Vagina (tissue), 2 donors: ENCODE measurements at places on chromosomes 16 and 17. TPM values are rescaled to one million over a fixed set of nuclear protein-coding genes. Genes with fewer than 3 reads are reported as not detected.

Gene TBC1D3G
- not detected for total RNA-seq

Gene SLC52A1
- total RNA-seq, result 0.49 TPM

Gene RFWD3
- total RNA-seq, result 36.3 TPM

Gene EPX
- total RNA-seq, result not detected

Gene ELMO3
- 21.6 TPM for total RNA-seq

Gene PRCD
- total RNA-seq, result 21.4 TPM

Gene CCL18
- not detected for total RNA-seq

GRCh38 chr16:49405123-49405522 is 31.5 kb downstream of the C16orf78 start:
- no peak overlapping the region for H3K27ac ChIP-seq
- no peaks in the 10 kb centered on the region for H3K36me3 ChIP-seq
- H3K4me3 ChIP-seq, result no peak overlapping the region
- DNase-seq, result no peak
- H3K27me3 ChIP-seq, result no peaks in the 10 kb centered on the region
- no peaks in the 10 kb centered on the region for H3K4me1 ChIP-seq

GRCh38 chr17:6706996-6707395 is 6.2 kb downstream of the SLC13A5 start:
- peaks cover 4% of the 10 kb centered on the region for H3K4me1 ChIP-seq
- H3K27me3 ChIP-seq, result no peaks in the 10 kb centered on the region
- DNase-seq, result no peak
- H3K27ac ChIP-seq, result no peak overlapping the region

DNA sequence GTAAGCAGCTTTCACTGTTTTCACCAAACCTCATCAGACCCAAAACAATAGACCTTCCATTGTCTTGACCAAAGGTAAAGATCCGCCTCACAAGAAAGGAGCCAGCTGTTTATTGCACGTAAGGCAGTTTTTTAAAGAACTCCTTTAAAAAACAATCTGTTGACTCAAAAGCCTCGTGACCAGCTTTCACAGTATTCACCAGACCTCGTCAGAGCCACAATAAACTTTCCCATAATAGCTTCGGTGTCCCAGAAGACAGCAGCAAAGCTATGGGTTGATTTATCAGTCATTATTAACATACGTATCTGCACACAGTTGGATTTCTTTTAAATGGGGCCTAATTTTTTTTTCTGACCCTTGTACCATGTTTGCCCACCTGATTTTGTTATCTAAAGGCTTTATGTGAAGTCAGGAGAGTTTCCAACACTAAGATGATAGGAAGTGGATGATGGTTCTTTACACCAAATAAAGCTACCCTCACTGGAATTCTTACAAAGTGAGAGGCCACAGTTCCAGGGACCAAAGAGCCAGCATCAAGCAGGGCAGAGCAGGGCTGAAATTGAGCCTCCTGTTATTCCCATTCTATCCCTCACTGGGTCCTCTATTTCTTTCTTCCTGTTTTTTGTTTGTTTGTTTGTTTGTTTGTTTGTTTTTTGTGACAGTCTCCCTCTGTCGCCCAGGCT is 17.6 kb upstream of the HELZ start:
- peak overlapping the region; percentile 56 for H3K27ac ChIP-seq
- DNase-seq, result no peak
- H3K36me3 ChIP-seq, result no peaks in the 10 kb centered on the region

GRCh38 chr16:12311877-12312276 is 335.3 kb downstream of the SNX29 start:
- H3K27me3 ChIP-seq, result no peaks in the 10 kb centered on the region
- H3K27ac ChIP-seq, result no peak overlapping the region
- no peaks in the 10 kb centered on the region for H3K36me3 ChIP-seq
- no peak overlapping the region for H3K4me3 ChIP-seq
- H3K4me1 ChIP-seq, result no peaks in the 10 kb centered on the region

- H3K4me3 ChIP-seq, result no peak overlapping the region
- H3K36me3 ChIP-seq, result no peaks in the 10 kb centered on the region
- peaks cover 7% of the 10 kb centered on the region for H3K4me1 ChIP-seq
- H3K27me3 ChIP-seq, result no peaks in the 10 kb centered on the region
- no peak overlapping the region for H3K27ac ChIP-seq
- DNase-seq, result no peak
Measured at GRCh38 chr17:77675816-77676215, 282.7 kb upstream of the TNRC6C start.

DNA sequence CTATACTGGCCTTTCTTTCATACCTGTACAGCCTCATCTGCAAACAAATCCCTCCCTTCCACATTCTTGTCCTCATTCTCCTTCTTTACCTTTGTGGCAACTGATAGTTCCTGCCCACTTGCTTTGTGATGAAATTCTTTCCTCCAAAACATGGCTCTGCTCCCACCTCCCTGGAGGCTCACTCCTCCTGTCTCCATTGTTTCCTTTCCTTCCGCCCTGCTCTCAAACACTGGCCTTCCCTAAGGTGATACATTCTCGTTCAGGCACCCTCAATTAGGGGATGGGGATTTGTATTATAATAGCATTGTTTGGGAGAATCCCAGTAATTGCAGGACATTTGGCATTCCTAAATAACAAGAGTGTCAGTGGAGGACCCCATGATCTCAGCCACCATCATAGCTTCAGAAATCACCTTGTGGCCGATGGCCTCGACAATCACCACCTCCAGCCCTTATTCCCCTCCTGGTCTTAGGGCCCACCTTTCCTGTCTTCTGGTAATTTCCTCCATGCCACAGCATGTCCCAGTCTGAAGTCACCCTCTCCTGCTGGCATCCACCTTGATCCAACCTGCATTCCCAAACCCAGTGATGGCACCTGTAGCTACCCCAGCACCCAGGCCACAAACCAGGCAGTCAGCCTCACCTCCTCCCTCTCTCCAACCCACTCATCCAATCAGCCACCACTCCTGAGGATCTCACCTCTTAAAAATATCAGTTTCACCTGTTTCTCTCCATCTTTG is 7.9 kb downstream of the UNC119 start:
- H3K27ac ChIP-seq, result no peak overlapping the region
- H3K4me1 ChIP-seq, result no peaks in the 10 kb centered on the region
- H3K36me3 ChIP-seq, result no peaks in the 10 kb centered on the region
- DNase-seq, result no peak
- H3K27me3 ChIP-seq, result no peaks in the 10 kb centered on the region

GRCh38 chr17:80058311-80058955 is 22.0 kb downstream of the CCDC40 start:
- H3K36me3 ChIP-seq, result no peaks in the 10 kb centered on the region
- no peak for DNase-seq
- H3K4me3 ChIP-seq, result no peak overlapping the region
- no peaks in the 10 kb centered on the region for H3K27me3 ChIP-seq

GRCh38 chr17:37518826-37519225 is 29.1 kb downstream of the DUSP14 start:
- peaks cover 41% of the 10 kb centered on the region for H3K36me3 ChIP-seq
- no peak for DNase-seq
- no peaks in the 10 kb centered on the region for H3K4me1 ChIP-seq
- no peaks in the 10 kb centered on the region for H3K27me3 ChIP-seq
- no peak overlapping the region for H3K27ac ChIP-seq

GRCh38 chr17:78042542-78042941 is 84.0 kb downstream of the TNRC6C start:
- H3K4me1 ChIP-seq, result peaks cover 28% of the 10 kb centered on the region
- no peaks in the 10 kb centered on the region for H3K36me3 ChIP-seq
- H3K4me3 ChIP-seq, result no peak overlapping the region
- no peak for DNase-seq

DNA sequence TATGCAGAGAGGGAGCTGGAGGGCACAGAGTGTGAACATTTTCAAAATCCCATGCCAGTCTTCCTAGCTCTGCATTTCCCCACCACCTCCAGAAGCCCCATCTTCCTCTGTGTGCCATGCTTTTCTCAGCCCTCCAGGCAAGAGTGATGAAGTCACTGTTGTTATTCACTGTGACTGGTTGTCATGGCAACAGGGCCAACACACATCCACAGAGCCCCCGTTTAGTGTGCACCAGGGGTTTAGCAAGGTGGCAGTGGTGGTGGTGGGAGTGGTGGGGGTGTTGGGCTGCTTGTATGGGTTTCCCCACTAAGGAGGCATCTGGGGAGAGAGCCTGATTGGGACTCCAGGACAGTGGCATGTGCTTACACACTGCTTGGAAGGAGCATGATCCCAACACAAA is 309.9 kb upstream of the ASIC2 start:
- no peaks in the 10 kb centered on the region for H3K36me3 ChIP-seq
- H3K4me3 ChIP-seq, result no peak overlapping the region
- no peak overlapping the region for H3K27ac ChIP-seq
- H3K27me3 ChIP-seq, result no peaks in the 10 kb centered on the region
- DNase-seq, result no peak

DNA sequence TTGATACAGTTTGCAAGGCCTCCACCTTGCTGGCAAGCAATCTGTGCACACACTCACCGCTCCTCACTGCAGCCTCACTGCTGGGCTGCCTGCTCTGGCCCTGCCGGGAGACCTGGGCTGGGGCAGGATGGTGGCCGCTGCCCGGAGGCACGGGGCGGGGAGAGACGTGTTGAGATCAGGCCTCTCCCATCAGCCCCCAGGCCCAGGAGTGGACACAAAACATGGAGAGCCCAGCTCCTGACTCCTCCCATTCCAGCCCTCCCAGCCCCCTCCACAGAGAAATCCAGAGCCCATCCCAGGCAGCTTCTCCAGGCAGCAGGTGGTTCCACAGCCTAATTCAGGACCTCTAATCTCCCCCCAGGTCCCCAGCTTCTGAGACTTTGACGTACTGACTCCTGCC is 23.1 kb upstream of the RPL38 start:
- no peaks in the 10 kb centered on the region for H3K36me3 ChIP-seq
- no peaks in the 10 kb centered on the region for H3K4me1 ChIP-seq
- no peak for DNase-seq
- no peaks in the 10 kb centered on the region for H3K27me3 ChIP-seq

DNA sequence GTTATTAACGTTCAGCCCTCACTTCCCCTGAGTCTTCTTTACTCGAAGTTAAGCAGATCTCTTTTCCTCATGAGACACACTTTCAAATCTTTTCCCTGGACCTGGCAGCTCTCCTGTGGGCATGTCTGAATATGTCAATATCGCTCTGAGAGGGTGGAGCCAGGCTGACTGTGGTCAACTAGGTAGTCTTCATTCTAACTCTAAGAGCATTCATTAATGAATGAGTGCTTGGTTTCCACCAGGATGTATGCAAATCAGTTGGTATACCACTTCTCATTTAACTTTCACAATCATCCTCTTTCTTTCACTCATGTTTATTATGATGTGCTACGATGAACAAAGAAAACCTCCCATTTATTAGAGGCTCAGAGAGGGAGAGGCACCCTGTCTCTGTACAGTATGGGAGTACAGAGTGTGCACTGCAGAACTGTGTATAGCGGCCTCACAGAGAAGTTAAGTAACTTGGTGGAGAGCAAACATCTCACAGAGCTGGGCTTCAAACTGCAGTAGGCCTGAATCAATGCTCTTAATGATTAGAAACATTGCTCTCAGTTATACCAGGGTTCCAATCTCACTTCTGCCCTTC is 39.9 kb downstream of the OTOA start:
- H3K4me1 ChIP-seq, result no peaks in the 10 kb centered on the region
- H3K4me3 ChIP-seq, result no peak overlapping the region
- DNase-seq, result no peak

GRCh38 chr17:40524243-40524965 is 23.0 kb upstream of the TNS4 start:
- H3K36me3 ChIP-seq, result no peaks in the 10 kb centered on the region
- peaks cover 56% of the 10 kb centered on the region for H3K4me1 ChIP-seq
- no peak overlapping the region for H3K4me3 ChIP-seq
- H3K27ac ChIP-seq, result peak overlapping the region; percentile 84

GRCh38 chr16:1169285-1170075 is 16.6 kb downstream of the CACNA1H start:
- no peak overlapping the region for H3K4me3 ChIP-seq
- peak overlapping the region; percentile 53 for H3K27ac ChIP-seq
- H3K27me3 ChIP-seq, result no peaks in the 10 kb centered on the region
- DNase-seq, result no peak
- H3K36me3 ChIP-seq, result no peaks in the 10 kb centered on the region

DNA sequence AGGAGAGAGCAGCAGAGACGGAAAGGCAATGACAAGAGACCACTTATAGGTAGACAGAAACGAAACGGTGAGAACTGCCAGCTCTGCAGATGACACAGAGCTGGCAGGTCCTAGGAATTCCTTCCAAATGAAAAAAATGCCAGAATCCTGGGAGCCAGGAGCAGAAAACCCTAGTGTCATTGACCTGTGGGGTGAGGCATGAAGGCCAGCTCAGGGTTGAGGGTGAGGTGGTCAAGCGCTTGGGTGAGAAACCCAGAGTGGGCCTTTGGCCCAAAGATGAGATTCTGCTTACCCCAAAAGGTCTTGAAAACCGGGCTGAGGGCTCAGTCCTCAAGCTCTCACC is 9.2 kb downstream of the HIC1 start:
- no peaks in the 10 kb centered on the region for H3K36me3 ChIP-seq
- no peaks in the 10 kb centered on the region for H3K27me3 ChIP-seq
- no peak overlapping the region for H3K4me3 ChIP-seq
- peak overlapping the region; percentile 95 for H3K27ac ChIP-seq
- peaks cover 80% of the 10 kb centered on the region for H3K4me1 ChIP-seq

DNA sequence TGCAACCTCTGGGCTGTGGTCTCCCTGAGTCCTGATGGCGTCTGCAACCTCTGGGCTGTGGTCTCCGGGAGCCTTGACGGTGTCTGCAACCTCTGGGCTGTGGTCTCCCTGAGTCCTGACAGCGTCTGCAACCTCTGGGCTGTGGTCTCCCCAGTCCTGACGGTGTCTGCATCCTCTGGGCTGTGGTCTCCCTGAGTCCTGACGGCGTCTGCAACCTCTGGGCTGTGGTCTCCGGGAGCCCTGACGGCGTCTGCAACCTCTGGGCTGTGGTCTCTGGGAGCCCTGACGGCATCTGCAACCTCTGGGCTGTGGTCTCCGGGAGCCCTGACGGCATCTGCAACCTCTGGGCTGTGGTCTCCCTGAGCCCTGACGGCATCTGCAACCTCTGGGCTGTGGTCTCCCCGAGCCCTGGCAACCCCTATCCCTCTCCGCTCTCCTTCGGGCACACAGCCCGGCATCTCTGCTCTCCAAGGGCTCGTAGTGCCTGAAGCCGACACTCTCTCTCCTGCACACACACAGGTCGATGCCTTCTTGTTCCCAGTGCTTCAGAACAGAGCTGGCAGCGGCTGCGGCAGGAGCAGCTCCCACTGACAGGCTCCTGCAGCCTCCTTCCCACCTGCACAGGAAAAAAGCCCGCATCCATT is 45.6 kb downstream of the METRNL start:
- no peaks in the 10 kb centered on the region for H3K36me3 ChIP-seq
- H3K4me1 ChIP-seq, result no peaks in the 10 kb centered on the region
- no peaks in the 10 kb centered on the region for H3K27me3 ChIP-seq

- no peak for DNase-seq
- no peak overlapping the region for H3K27ac ChIP-seq
- H3K36me3 ChIP-seq, result peaks cover 47% of the 10 kb centered on the region
Measured at GRCh38 chr17:60463157-60463835, 41.0 kb downstream of the CHCT1 start.

GRCh38 chr16:71794943-71795342 is 13.7 kb downstream of the AP1G1 start:
- no peaks in the 10 kb centered on the region for H3K27me3 ChIP-seq
- DNase-seq, result no peak
- peaks cover 47% of the 10 kb centered on the region for H3K4me1 ChIP-seq
- peaks cover 12% of the 10 kb centered on the region for H3K36me3 ChIP-seq
- no peak overlapping the region for H3K27ac ChIP-seq

GRCh38 chr17:42184713-42185620 is at the start of gene HCRT:
Gene HCRT (minus strand): TSS chr17:42185452. CDS start chr17:42185365, 87 bp downstream.
- peak within 1 kb of the TSS; percentile 47 for H3K4me3 ChIP-seq
- peaks cover 8% of the 10 kb centered on the region for H3K27me3 ChIP-seq
- H3K4me1 ChIP-seq, result peaks cover 23% of the 10 kb centered on the region
- DNase-seq, result no peak
- no peaks in the 10 kb centered on the region for H3K36me3 ChIP-seq
